Fibroblast of gingiva (primary cell): ENCODE measurements at places on chromosomes 11 and 22.

- DNase-seq: peak; percentile 12
These were observed 137.1 kb downstream of the ADAMTS15 start for GRCh38 chr11:130585545-130585944.

DNA sequence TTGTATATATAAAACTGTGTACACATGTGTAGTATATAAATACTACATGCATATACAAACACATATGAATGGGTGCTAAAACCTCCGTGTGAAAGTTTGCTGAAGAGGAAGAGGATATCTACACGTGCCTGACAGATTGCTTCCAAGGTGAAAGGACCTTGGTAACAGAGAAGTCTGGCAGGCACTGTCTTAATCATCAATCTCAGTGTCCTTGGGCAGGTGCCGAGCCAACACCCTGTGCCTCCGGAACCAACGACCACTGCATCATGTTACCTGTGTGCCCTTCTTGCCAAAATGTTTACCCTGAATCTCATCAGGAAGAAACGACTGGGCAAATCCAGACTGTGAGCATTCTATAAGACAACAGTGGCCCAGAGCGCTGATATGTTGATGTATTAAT lies 15.0 kb downstream of the NAP1L4 start:
- no peak for DNase-seq

- no peak for DNase-seq
These were observed 8.5 kb downstream of the ADORA2A start for GRCh38 chr22:24435861-24436371.

- DNase-seq: no peak
These were observed 13.5 kb downstream of the ARFGAP2 start for GRCh38 chr11:47163193-47163592.

- no peak for DNase-seq
These were observed 20.2 kb upstream of the SHISAL1 start for GRCh38 chr22:44332946-44333345.

DNA sequence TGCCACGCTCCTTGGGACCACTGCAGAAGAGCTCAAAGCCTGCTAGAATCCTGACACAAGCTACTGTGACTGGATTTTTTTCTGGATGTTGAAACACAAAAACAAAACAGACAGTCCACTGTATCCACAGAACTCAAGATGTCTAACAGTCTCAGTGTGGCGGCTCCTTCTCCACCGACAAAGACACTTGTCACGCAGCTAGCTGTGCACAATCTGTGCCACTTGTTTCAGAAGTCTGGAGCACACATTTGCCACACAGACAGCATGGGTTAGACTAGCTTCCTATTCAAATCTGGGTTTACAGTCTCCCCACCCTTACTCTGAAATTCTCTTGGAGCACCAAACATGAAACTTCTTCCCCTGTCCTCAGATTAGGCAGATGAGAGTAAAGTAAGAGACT lies 99.2 kb downstream of the GALNT18 start:
- DNase-seq: no peak

GRCh38 chr11:85903406-85903805 lies 48.2 kb downstream of the CCDC83 start:
- DNase-seq: no peak
